ENCODE measurements at places on chromosomes 12 and 14.

- DNase-seq, result no peak
These were observed 774.8 kb downstream of the VRK1 start for GRCh38 chr14:97571866-97572555.

DNA sequence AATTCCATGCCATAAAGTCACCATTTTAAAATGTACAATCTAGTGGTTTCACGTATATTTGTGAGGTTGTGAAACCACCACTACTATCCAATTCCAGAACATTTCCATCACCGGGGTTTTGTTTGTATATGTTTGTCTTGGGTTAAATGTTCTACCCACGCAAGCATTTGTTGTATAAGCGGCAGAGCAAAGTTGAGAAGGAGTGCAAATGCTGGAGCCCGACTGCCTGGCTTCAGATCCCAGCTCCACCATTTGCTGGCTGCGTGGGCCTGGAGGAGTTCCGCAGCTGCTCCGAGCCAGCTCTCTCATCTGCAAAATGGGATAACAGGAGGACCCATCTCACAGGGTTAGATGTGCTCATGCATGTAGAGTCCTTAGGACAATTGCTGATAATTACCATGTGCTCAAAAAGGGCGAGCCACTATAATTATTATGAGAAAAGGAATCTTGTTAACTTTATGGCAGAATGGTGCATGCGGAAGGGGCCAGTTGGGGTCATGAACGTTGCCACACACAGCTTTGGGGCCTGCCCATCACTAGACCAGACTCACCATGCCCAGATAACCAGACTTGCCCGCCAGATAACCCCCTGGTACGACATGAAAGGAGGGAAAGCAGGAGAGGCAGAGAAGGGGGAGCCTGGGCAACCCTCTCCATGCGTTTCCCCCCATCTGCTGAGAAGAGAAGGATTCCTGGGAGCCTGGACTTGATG is 6.4 kb downstream of the ACTN1 start:
- DNase-seq, result no peak

DNA sequence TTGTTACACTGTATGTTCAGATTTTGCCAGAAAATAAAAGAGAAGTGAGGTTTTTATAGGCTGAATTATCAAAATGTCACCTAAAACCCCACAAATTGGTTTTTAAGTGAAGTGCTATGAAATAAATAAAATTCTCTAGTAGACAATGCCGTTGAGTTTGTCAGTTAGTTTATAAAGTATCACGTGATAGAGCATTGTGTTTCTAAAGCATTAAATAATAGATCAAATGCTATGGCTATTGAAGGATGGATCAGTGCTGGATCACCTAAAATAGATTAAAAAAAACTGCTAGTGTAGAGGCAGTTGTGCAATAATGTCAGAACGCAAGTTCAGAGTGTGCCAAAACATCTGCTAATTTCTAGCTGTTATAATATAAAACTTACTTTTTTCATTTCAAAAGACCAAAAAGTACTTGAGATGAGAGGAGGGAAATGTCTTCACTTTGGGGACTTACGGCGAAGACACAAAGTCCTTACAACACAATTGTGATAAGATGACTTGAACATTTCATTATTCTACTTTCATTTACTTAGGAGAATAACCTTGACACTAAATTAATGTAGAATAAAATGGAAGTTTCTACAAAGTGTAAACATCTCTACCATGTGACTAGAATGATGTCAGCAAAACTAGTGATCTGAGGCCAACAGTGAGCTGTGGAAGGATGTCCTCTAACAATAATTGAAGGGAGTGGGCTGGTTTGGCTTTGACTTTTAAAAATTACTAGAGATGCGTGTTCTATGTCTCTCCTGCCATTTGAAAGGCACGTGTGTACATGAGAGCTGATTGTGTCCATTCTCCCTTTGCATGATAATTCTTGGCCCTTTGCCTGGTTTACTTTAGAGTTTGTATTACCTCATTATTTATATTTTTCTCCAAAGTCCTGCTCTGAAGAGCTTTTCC is 154.4 kb upstream of the PDE3A start:
- no peak for DNase-seq

DNA sequence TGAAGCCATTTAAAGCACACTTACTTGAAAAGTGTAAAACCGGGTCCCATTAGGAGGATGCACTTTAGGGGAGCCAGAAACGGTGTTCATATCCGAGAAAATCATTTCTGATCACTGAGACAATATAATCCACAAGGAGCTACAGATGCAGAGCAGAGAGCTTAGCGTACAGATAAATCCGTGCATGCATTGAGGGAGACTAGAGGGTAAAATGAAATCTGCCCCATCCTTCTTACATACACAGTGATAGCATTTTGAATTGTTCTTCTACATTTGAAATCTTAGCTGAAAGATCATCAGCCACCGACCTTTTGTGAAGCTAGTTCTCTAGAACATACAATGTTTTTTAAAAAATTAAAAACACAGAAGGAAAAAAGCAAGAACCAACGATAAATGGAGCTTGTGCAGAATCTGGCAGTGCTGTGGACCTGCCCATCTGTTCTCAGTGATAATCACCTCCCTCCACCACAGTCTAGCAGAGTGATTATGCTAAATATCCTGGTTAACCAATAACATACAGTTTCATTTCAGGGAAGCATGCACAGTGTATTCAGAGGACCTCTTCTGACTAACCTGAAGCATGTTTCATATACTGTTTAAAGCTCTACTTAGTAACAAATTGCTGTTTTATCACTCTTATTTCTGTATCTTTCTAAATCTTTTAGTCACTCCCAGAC is 161.1 kb downstream of the PPFIA2 start:
- peak; percentile 9 for DNase-seq
